Progenitor cell of endocrine pancreas (in vitro differentiated cells): ENCODE measurements at places on chromosomes 1 and 21.

DNA sequence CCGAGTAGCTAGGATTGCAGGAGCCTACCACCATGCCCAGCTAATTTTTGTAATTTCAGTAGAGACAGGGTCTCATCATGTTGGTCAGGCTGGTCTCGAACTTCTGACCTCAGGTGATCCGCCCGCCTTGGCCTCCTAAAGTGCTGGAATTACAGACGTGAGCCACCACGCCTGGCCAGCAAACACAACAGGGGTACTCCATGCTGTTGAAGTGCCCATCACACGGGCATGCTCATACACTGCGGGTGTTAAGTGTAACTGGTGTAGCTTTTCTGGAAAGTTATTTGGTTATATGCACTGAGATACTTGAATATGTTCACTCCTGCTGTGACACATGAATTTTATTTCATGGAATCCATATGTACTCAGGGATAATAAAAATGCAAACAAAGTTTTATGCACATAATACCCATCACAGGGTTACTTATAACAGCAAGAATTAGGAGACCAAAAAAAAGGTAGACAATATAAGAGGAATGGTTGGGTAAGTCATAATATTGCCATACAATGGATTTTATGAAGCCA is 9.2 kb downstream of the SRSF4 start:
- no peak for DNase-seq

DNA sequence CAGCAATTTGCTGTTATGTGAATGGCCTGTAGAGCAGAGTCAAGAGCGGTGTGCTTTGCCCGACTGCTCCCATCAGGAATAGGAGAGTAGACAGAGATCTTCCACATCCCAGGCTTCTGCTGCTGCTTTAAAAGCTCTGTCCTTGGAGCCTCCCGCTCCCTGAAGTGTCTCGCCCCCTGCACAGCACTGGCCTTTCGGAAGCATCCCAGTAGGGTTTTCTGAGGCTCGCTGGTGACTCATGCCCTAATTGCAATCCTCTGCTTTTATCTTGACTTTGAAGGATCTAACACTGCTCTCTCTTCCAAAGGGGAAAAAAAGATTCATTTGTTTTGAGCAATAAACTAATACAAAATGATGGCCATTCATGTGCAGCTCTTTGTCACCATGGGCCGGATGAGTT is 13.3 kb upstream of the CD101 start:
- no peak for DNase-seq

DNA sequence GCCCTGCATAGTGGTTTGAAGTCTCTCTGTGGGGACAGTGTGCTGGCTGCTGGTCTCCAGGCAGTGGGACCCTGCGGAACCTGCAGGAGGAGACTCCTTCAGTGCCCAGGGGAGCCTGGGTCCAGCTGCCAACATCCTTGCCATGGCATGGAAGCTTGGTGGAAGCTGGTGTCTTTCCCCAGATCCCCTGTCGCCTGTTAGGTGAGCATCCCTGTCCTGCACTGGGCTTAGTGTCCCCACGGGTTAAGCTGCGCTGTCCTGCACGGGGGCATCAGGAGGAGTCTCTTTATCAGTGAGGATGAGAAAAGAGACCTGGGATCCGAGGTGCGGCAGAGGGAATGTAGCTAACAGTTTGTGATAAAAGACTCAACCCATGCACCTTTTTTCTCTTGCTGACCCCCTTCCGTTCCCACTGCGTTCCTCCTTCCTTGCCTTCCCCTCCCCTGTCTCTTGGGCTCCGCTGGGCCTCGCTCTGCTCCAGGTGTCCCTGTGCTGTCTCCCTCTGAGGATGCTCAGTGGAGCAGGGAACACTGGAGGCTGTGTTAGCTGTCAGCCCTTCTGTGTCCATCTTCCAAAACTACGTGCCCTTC is 59.3 kb downstream of the SLC37A1 start:
- no peak for DNase-seq

DNA sequence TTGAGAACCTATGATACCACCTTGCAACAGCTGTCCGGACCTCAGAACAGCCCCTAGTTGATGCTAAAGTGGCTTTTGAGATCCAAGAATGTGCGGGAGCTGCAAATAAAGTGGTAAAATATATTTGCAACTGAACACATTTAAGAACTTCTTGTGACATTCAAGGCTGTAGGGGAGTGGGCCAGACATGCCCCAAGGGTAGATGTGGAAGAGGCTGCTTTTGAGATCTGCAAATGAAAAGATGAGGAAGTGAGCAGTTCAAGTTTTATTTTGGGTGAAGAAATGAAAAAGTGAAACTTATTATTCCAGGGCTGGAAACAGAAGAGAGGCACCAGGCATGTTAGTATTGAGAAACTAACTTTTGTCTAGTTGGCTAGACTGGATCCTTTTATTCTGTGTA is 359.5 kb upstream of the PLXNA2 start:
- no peak for DNase-seq

GRCh38 chr1:245991266-245991665 is 515.8 kb downstream of the SMYD3 start:
- no peak for DNase-seq

DNA sequence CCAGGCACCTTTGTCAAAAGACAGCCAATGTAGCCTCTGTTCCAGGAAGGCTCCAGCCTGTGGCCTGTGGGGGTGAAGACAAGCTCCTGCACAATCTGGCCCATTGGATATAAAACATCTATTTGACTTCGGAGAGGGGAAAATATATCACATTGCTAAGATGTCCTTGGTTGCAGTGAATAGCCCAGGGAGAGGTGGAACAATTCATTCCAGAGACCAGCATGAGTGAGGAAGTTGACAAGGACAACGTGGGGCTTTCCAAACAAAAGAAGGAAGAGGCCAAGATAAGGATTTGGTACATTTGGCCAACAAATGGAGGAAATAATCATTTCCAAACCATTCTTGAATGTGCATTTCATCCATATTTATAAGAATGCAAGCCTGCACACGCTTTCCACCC is 187.0 kb downstream of the ETS2 start:
- no peak for DNase-seq

DNA sequence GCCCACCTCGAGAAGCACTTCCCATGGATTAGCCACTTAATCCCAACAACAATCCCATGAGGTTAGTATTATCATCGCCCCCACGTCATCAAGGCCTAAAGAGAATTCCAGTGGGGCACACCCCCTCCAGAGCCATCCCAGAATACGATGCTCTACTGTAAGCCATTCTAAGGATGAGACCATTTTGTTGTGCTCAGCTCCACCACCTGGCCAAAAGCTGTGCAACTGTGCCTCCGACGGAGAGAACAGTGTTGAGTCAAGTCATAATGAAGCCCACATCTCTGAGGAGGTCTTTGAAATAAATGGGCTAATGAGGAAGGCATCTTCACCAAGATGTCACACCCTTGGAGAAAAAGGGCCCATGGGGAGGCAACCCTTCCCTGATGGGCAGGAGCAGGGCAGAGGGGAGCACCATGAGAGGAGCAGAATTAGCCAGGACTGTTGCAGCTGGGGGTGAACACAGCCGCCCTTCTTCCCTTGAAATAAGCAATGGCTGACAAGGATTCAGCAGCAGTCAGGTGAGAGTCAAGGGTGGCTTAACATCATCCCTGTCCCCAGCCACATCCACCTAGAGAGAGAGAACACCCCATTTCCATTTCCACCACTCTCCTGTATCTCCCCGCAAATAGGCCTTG is 14.6 kb downstream of the SYF2 start:
- DNase-seq, result no peak

DNA sequence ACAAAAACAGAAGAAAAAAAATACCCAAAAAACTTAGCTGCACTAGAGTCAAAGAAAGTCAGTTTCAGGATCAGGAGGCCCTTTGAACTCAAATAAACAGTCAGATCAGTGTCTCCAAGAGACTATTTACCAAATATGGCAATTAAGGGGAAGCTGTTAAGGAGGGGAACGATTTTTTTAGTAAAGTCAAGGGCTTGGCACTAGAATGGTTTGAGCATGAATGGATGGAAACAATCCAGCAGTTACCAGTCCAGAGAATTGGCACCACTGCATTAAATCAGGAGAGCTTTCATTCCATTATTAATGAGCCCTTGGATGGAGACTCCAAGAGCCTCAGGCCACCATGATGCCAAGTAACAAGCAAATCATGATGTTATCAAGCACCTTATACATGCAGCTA is 7.2 kb downstream of the TRAPPC3 start:
- DNase-seq, result no peak

- no peak for DNase-seq
These were observed 1693.4 kb downstream of the NCAM2 start for GRCh38 chr21:22691658-22692057.
